ENCODE measurements at places on chromosomes 13 and 19.

DNA sequence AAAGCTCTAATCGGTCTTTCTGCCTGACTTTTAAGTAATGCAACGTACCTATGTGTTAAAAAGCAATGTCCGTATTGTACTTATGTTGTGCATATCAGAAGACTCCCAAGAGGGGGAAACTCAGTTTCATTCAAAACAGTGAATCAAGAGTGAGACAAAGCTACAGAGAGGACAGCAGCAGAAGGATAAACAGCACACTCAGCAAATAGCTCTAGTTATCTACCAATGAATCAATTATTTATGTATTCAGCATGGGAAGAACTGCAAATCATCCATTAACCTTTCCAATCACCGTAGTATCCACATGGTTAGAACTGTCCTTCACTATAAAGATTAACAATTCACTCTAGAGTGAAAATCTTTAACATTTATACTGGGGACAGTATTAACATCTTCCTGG lies 36.7 kb upstream of the SOHLH2 start:
- no peak for DNase-seq

- no peak for DNase-seq
Observed at GRCh38 chr13:46535825-46536224, 17.1 kb upstream of the LRCH1 start.

DNA sequence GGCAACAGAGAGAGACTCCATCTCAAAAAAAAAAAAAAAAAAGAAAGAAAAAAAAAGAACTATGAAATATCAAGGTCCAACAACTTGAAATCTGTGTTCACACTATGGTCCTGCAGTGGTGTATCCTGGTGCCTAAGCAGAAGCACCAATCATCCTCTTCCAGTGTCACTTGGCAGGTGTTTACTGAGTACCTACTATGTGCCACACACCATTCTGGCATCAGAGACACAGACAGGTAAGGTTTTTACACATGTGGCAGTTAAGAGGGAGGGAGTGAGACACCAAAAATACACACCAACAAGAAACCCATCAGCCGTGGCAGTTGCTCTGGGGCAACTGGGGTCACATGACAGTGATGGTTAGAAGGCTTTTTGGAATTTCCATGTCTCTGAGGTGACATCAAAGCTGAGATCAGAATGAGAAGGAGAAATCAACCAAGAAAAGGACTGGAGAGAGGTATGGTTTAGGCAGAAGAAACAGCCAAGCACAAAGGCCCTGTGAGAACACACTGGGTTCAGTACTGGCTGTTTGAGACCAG lies 17.6 kb downstream of the PBX4 start:
- DNase-seq, result no peak

DNA sequence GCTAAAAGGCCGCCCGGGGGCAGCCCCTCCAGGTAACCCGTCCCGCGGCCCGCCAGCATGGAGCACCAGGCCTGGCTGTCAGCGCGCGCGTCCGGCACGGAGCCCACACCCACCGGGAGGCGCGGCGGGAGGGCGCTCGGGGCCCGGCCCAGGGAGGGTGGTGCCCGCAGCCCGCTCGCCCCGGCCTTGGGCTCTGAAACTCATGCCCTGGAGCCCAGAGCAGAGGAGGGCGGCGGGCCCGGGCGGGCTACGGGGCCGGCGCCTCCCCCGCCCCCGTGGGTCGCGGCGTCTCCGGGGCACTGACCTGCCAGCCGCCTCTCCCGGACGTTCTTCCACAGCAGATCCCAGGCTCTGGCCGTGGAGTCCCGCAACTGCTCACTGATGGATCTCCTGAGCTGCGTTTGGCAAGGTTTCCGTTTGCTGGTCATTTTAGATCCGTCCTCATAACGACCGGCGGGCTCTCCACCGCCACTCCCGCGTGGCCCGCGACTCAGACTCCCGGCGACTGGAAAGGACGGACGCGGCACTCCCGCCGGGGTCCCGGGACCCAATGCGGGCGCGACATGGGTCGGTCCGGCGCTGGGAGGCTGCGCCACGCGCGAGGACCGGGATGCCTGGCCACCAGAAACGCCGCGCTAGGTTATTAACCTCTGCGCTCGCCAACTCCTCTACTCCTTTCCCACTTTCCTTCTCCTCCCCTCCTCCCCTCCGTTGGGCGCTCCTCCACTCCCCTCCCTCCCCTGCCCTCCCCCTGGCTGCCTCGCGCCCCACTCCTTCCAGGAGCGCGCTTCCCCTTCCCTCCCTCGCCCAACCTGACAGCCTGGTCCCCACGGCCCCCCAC lies 64.7 kb upstream of the STARD13 start:
- DNase-seq, result peak; percentile 79

DNA sequence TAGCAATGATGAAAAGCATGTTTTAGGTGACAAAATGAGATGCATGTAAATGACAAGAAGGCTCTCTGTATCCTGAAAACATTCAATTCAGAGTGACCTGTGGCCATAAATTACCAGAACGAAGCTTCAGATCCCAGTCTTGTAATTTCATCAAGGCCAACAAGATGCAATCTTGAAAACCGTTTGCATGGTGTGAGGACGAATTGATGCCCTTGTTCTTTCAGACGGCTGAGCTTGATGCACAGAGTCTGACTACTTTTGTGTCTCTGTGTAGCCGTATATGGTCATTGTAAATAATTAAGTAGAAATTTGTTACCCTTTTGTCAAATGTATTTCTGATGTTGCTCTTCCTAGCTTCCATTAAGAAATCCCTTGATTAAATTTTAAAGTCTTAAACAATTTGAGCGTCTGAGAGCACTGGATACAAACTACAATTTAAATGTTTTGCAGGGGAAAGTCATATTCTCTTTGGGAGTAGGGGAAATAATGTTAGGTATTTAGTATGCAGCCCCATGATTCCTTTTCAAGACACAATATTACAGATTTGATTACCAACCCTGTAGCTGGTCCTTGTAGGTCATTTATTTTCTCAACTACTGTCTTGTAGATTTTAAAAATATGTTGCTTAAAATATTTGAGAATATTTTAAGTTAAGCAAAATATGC lies 125.8 kb upstream of the PCDH9 start:
- DNase-seq, result no peak

DNA sequence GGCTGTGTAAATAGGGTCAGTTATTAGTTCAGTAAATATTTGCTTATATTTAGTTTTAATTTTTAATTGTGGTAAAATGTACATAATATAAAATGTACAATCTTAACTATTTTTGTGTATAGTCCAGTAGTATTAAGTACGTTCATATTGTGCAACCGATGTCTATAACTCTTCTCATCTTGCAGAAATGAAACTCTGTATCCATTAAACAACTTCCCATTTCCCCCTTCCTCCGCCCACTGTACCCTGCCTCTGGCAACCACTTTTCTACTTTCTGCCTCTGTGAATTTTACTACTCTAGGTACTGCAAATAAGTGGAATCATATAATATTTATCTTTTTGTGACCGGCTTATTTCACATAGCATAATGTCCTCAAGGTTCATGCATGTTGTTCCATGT lies 24.4 kb downstream of the UBAC2 start:
- DNase-seq, result no peak

DNA sequence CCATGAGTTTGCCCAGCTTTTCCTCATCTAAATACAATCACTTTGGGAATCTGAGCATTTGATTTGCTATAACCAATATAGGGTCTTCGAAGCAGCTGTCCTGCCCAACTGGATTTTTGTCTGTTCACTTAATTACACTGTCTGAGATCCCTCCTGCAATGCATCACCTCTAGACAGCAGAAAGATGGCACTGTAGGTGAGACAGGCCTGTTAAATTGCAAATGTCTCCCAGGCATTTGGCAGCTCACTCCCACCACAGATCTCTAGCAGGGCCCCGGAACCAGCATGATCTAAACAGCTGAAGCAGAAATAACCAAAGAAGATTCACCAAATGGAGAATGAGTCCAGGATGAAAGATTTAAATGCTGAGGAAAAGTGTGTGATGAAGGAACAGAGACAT lies 41.9 kb upstream of the SERPINE3 start:
- DNase-seq, result no peak

GRCh38 chr19:48351341-48351752 lies 12.4 kb downstream of the TMEM143 start:
- DNase-seq, result no peak

DNA sequence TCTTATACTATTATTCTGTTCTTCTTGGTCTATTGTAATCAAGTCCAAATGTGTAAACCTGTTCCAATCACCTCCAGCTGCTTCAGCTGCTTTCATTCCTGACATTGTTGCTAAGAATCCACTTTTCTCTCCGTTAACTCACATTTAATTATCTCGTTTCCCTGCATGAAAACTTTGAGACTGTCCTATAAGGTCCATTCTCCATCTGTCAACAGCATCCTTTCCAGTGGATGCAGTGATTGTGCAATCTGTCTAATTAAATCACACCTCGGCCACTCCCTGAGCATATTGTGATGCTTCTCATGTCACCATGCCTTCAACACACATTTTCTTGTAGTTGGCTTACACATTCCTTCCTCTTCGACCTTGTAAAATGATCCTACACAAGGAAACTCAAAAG lies 1626.9 kb upstream of the SLC10A2 start:
- no peak for DNase-seq

DNA sequence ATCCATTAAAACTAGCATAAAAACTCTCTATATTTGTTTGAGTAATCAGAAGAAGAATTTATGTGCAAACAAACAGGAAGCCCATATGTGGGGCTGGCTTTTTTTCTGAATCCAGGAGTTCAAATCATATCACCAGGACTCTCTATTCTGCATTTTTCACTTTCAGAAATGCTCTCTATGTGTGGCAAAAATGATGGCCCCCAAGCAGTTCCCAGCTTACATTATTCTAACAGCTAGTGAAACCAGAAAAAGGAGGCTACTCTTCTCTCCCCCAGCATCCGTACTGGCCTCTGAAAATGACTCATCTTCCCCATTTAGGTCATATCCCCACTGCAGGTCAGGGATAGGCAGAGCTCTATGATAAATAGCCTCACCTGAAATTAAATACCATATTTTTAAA lies 20.4 kb downstream of the RBM26 start:
- DNase-seq, result no peak

Data from ascending aorta (tissue), 2 donors.